ENCODE measurements at places on chromosomes 6 and 20. TPM values are rescaled to one million over a fixed set of nuclear protein-coding genes. Genes with fewer than 3 reads are reported as not detected.

DNA sequence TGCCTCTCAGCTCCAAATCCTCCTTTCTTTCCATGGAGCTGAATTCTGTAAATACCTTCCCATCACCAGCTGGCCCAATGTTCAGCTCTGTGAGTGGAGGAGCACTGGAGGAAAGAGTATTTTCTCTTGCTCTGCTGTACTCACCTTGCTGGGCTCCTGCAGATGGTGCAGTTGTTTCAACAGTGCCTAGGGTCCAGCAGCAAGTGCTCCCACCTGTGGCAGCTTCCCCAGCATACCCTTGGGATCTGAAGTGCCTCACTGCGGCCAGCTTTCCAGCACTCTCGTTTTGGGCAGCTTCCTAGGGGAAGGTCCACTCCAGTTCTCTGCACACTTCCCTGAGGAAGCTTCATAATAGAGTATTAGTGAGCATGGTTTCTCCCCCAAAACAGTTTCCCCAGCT, 170.9 kb downstream of the ARHGAP18 start:
- DNase-seq, result no peak

HLA-DRB5 gene
- not detected for total RNA-seq

- no peak for DNase-seq
These were observed 4.4 kb downstream of the MYB start for GRCh38 chr6:135185483-135185882.

GRCh38 chr6:43495409-43495941, 14.7 kb downstream of the LRRC73 start:
- DNase-seq, result peak; percentile 41

PPP1R14C gene
- 3.0 TPM for total RNA-seq

GRCh38 chr6:156510242-156510641, 266.9 kb upstream of the ARID1B start:
- no peak for DNase-seq

- peak; percentile 61 for DNase-seq
These were observed 193.1 kb upstream of the SIM1 start for GRCh38 chr6:100657678-100658330.

DNA sequence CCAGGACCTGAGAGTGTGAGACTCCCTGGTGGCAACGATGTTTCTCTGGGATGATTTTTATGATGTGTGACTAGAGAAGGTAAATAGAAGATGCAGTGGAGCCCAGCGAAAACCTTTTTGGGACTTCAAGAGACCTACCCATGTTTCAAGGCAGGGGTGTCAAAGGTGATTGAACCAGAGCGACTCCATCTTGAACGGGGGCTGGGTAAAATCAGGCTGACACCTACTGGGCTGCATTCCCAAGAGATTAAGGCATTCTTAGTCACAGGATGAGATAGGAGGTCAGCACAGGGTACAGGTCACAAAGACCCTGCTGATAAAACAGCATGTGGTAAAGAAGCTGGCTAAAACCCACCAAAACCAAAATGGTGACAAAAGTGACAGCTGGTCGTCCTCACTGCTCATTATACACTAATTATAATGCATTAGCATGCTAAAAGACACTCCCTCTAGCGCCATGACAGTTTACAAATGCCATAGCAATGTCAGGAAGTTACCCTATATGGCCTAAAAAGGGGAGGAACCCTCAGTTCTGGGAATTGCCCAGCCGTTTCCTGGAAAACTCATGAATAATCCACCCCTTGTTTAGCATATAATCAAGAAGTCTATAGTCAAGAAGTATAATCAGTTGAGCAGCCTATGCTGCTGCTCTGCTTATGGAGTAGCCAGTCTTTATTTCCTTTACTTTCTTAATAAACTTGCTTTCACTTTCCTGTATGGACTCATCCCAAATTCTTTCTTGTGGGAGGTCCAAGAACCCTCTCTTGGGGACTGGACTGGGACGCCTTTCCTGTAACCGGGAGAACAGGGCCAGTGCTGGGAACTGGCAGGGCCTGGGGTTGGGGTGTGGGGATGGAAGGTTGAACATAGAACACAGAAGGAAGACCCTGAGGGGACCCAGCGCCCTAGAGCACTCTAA, 526.4 kb downstream of the QKI start:
- no peak for DNase-seq

DNA sequence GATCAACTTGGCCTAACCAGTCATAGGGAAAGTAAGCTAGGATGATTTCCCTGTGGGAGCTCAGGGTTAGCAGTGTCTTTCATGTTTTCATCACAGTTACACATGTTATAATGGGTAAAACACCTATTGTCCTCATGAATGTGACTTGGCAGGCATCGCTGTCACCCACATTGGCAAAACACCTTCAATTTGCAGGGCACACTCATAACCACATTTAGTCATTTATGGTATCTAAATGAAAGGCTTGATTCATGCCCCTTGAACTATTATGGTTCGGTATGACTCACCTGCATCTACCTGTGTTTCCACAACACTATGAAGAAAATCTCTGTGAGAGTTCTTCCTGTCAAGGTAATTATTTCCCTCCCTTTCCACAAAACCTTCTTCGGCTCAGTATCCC, 49.2 kb downstream of the FRK start:
- DNase-seq, result peak; percentile 80

DNA sequence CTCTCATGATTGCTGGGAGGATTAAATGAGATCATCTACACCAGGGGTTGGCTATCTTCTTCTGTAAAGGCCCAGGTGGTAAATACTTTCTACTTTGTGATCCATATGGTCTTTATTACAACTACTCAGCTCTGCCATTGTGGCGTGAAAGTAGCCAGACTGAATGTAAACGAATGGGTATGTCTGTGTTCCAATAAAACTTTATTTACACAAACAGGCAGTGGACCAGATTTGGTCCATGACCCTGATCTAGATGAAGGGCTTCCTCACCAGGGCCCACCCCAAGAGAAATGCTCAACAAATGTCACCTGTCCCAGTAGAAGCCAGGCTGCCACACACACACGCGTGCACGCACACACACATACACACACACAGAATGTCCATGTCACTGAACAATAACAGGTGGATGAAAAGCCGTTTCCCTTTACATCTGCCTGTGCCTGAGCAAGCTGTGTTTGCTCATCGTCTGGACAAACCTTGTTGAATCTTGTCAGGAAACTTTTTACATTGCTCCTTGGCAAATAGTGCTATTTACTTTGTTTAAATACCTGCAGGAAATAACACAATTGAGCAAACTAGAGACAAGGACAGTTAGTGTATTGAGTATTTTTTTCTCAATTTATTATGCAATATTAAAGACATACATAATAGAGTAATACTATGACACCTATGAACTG, 114.3 kb downstream of the EYA2 start:
- DNase-seq, result peak; percentile 21

BPIFB4 gene
- not detected for total RNA-seq

GRCh38 chr20:46774943-46775560, 65.6 kb downstream of the SLC2A10 start:
- peak; percentile 47 for DNase-seq

DNA sequence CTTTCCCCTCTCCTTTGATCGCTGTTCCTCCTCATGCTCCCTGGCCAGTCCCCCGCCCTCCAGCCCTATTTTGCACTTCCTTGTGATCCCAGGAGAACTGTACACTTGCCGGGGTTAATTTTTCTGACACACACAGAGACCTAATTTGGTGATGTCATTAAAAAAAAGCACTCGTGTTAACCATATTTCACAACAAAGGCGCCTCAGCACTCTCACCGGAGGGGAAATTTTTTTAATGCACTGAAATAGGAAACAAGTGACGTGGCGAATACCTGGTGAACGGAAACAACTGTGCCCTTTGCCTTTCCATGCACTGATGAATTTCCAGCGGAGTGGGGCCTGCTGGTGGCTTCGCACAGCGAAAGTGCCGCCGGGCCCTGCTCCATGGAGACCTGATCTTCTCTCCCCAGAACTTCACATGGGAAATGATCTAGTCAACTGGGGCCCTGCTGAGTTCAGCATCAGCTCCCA, 53.9 kb upstream of the TAGAP start:
- no peak for DNase-seq

DNA sequence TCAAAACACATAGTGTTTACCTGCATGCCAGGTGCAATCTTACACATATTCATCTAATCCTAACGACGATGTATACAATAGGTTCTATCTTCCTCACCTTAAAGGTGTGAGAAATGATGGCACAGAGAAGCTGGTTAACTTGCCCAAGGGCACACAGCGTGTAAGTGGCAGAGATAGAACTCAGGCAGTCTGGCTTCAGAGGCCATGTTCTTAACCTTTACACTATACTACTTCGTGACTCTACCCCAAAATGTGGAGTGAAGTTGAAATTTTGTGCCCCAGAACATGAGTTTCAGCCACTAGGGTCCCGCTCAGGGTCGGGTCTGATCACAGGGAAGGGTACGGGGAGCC, 584 bp downstream of the VPS52 start:
- DNase-seq, result peak; percentile 23

All from PC-3 (cell line).